ENCODE measurements at places on chromosomes 12 and 14.

DNA sequence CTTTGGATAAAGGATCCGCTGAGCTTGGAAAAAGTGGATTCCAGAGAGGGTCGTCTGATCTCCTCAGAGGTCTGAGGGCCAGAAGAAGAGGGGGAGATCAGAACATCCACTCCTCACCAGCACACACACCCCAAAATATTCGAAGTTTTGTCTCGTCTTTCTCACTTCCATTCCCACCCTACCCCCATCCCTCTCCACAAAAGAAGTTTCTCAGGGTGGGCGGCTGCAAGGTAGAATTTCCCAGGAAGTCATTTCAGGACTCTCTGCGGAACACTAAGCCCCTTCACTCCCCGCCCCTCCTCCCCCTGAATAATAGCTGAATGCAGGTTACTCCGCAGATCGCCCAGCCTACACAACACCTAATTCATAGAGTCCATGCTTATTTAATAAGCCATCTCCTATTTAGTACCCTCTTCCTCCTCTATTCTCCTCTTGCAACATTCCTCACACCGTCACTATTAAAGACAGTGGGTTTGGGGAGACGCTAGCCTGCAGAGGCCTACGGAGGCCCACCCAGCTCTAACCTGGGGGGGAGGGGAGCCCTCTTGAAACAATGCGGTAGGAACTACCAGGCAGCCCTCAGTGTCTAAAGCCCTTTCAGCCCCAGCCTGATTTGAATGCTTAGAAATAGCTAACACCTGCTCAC is 649 bp upstream of the SALL2 start:
- DNase-seq: no peak

DNA sequence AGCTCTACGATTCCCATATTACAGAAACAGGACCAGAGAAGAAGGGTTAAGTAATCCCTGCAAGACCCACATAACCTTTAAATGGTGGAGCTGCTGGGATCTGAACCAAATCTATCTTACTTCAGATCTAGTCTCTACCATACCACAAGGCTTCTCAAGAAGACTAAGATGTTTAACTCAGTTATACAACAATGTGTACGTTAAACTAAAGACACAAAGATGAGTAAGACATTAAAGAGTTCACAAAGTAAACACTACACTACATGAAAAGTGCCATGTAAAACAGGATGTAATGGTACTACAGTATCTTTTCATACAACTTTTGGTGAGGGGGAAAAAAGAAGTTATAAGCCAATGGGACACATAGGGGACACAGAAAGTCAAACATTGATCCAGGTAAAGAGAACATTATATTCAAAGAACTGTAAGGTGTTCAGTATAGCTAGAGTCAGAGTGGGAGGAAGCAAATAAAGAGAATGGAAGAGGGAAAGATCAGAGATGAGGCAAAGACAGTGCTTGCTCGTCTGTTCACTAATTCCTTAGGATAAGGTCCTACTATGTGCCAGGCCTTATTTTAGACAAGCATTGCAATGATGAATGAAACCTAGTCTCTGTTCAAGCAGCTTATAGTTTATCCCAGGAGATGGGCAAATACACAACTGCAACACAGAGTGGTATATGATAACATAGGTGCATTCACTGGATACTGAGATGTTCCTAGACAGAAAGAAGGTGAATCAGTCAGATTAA is 7.7 kb downstream of the TMED10 start:
- DNase-seq: no peak

DNA sequence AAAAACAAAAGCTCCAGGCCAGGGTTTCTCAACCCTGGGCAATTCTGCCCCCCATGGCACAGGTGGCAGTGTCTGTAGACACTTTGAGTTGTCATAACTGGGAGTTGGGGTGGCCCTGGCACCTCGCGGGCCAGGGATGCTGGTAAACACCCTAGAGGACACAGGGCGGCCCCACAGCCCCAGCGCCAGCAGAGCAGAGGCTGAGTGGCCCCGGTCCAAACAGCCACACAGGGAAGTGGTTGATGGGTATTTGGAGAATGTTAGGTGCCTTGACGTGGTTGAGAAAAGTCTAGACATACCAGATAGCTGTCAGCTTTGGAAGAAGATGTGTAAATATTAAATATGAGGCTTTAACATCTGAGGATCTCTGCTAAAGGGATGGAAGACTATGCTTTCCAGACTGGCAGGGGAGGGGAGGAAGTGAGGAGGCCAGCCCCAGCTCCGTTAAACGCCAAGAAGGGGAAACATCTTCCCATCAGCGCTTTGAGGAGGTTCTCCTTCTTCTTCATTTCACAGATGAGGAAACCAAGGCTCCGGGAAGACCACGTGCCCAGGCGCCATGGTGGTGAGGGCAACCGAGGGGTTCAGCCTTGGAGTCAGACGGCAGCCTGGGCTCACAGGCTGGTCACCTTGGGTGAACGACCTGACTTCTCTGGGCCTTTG is 103.7 kb downstream of the SCARB1 start:
- no peak for DNase-seq

DNA sequence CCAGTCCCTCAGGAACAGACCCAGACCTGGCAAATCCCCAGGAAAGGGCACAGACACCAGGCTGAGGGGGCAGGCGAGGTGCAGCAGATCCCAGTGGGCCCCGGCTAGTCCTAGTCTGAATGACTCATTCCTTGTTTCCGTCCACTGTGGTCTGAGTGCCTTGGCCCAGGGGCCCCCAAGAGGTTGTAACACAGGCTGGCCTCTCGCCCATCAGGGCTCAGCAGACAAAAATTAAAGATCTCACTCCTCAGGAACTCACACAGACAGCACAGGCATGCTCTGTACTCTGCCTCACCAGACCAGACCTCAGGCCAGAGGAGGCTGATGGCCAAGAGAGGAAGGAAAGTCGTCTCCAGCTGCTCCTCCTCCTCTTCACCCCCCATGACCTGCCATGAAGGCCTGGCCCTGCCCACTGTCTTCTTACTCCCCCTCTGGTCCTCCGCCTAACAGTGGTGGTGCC is 7.7 kb upstream of the LTBP2 start:
- no peak for DNase-seq

GRCh38 chr12:96578526-96579125 is 89.2 kb downstream of the CFAP54 start:
- peak; percentile 41 for DNase-seq

GRCh38 chr14:28742171-28742846 is 24.3 kb upstream of the FOXG1 start:
- DNase-seq: no peak

GRCh38 chr12:57767876-57768275 is 998 bp upstream of the CYP27B1 start:
- no peak for DNase-seq

GRCh38 chr12:54053003-54053750 is 458 bp upstream of the HOXC4 start:
- no peak for DNase-seq

GRCh38 chr12:12016284-12017100 is 54.2 kb upstream of the BCL2L14 start:
- DNase-seq: no peak

DNA sequence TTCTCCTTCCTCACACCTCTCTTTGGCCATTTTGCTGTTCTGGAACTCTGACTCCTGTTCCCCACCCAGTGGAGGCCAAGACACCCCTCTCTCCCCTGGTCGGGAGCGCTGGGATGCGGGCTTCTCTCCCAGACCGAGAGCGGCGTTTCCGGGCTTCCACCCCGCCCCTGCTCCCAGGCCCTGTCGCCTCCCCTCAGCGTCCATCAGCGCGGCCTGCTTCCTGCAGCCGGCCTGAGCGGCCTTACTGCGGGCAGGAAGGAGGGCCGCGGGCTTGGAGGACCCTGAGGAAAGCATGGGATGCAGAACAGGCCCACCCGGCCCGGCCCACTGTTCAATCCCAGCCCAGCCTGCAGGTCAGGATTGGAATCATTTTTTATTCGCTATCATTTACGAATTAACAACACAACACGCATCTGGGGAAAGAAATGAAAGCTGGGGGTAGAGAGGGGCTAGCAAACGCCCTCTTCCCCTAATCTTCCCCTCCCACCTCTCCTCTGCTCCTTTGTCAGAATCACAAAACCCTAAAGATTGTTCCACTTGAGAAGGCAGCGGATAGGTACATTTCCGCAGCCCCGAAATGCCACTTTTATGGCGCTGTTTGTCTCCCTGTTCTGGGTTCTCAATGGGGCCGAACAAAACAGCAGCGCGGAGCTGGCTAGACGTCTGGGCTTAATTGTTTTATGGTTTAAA is 3.8 kb upstream of the HOXC8 start:
- DNase-seq: no peak

- DNase-seq: no peak
These were observed 179.3 kb upstream of the BTG1 start for GRCh38 chr12:92324849-92325500.

- no peak for DNase-seq
These were observed 5.9 kb upstream of the CACNB3 start for GRCh38 chr12:48812389-48812788.

GRCh38 chr14:72709916-72710611 is 183.8 kb downstream of the DPF3 start:
- DNase-seq: no peak

GRCh38 chr14:104331871-104332605 is 193.7 kb downstream of the KIF26A start:
- no peak for DNase-seq

DNA sequence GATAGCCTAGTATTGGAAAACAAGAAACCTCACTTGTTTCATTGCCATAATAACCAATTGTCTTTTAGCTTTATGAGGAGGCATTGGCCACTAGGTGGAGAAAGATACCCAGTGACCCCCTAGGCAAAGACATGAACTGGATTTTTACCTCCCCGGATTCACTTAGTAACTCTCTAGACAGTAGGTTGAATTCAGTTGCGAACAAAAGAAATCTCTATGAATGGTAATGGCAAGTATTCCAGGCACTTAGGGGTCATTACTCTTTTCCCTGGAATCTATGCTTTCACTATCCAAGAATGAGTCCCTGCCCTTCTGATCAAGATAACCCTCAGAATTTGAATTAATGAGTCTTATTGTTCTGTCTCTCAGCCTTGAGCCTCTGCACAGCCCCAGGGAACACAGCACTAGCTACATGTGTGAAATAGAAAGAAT is 29.5 kb upstream of the RHOJ start:
- DNase-seq: peak; percentile 9

GRCh38 chr14:104503691-104504090 is 75.9 kb upstream of the C14orf180 start:
- DNase-seq: no peak

DNA sequence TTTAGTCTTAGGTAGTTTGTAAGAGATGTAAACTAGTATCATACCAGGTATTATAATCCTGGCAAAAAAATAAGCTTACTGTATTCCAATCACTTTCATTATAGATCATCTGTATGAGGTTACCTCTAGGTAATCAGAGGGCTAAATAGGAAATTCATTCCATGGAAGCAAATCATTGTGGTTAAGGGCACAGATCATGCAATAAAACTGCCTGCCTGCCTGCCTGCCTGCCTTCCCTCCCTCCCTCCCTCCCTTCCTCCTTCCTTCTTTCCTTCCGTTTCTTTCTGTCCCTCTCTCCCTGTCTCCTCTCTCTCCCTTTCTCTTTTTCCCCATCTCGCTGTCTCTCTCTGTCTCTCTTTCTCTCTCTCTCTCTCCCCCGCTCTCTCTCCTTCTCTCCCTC is 3.2 kb upstream of the CLEC9A start:
- no peak for DNase-seq

- DNase-seq: no peak
These were observed 40.8 kb upstream of the EPS8 start for GRCh38 chr12:15829949-15830348.

DNA sequence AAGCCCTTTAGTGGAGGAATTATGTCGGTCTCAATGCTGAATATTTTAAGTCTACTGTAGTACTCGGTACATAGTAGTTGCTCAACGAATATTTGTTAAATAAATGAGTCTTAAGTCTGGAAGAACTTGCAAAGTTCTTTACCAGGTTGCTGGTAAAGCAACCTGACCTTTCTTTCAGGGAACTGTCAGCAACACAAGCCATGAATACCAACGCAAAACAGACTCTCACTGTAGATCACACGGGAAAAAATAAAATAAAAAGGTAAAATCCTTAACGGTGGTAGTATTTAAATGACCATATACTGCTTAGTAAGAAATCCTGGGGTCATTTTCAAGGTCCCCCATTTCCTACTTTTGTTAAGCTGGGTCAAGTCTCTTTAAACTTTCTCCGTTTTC is 447 bp upstream of the NUBPL start:
- DNase-seq: no peak

DNA sequence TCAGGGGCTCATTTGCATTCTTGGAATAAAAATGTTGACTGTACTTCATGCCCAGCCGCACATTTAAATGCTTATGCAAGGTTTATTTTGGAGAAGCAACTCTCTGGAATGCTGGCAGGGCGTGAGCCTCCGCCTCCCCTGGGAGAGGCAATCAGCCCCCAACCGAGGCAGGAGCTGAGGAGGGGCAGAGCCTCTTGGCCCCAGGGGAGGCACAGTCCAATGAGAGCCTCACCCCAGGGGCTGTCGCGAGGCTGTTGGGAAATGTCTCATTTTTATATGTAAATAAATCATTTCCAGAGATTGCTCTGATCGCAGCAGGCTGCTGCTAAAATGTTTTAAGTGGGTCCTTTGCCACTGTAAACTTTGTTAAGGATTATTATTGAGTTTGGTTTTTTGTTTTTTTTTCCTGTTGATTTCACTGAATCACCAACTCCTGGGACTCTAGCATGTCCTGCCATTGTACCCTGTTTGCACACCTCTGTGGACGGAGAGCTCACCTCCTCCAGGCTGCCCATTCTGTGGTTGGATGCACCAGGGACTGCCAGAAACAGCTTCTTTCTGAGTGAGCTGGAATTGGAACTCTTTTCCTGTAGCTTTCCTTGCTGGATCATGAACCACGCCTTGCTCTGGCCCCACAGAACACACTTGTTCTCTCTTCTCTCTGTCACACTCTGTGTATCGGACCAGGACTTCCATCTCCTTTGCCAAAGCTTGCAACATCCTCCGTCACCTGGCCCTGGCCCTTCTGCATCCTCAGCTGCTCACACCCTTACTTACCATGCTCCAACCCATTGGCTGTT is 46.9 kb upstream of the FAM181A start:
- DNase-seq: no peak

DNA sequence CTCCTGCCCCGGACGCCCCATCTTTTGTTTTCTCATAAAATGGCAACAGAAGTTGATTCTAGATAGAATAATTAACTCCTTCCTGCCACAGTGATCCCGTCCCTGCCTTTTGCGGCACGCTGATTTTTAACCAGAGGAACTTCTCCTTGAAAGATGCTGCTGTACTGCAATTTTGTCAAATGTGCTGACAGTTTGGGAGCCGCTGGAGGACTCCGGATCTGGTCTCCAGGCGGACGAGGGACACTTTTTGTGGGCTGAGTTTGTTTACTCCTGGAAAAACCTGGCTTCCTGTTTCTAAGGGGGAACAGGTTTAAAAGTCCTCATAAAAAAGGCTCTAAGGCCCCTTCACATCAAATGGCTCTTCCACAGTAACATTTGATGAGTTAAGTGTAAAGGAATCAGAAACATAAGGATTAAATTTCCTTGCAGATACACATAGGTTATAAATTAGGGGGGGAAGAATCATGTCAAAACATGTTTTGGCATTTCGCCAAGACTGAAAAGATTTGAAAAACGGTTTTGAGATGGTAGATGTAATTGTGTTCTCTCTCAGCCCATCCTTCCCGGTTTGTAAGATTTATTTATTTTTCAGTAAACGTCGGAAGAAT is 15.5 kb downstream of the FZD10 start:
- DNase-seq: no peak

- DNase-seq: no peak
These were observed 180.5 kb downstream of the CAND1 start for GRCh38 chr12:67449591-67450052.

Data from NCI-H446 (cell line).